ENCODE measurements at places on chromosomes 7 and 10.
A peak's percentile ranks its signal among the peaks of the same experiment; 100 is the strongest.

GRCh38 chr10:61329854-61330253 lies 123.3 kb downstream of the TMEM26 start:
- DNase-seq, result no peak

DNA sequence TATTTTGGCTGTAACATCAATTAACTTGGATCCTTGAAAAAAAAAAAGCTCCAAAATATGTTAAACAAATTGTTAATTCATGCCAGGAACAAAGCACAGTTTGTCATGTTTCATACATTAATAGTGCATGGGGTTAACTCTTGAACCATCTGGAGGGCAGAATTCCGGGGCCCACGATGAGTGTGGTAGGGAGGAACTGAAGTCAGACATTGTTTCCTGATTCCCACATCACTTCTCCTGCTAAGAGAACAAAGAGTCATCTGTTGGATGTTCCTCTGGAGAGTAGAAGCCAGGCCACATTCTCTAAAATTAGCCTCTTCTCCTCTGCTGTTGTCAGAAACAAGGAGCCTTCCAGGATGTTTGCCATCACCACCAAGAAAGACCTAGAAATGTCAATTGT lies 54.6 kb downstream of the TMEM178B start:
- no peak for DNase-seq

GRCh38 chr10:112526139-112526538 lies 79.1 kb downstream of the VTI1A start:
- peak; percentile 37 for DNase-seq

DNA sequence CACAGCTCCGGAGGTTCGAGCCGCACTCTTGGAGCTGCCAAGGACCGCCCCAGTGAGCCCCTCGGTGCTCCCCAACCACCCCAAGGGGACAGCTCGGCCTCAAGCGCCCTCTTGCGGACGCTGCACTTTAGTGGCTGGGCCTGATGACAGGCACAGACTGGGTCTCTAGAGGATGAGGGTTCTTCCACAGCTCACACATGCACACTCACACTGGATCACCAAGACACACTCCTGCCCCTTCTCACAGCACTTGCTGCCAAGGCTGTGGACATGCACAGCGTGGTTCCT lies 2.1 kb downstream of the RET start:
- peak; percentile 26 for DNase-seq

- DNase-seq, result no peak
These were observed 878.9 kb downstream of the TYW1 start for GRCh38 chr7:67875558-67875957.

DNA sequence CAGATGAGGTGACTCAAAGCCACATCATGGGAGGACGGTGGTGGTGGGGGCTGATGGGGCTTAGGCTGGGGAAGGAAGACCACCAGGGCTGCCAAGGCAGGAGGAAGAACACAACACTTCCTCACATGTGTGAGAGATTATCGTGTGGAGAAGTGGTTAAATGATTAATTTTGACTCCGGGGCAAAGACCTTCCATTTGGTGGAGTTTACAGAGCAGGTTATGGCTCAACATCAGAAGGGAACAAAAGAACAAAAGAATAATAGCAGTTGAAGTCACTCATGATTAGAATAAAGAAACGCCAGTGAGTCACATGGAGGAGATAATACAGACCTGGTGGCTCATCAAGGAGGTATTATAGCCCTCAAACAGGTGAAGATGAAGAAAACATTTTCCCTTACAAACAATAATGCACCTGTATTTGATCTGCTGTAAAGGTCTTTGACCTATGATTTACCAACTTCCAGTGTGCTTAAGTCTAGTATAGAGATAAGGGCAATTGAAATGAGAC lies 170.1 kb downstream of the PKD1L1 start:
- DNase-seq, result no peak

DNA sequence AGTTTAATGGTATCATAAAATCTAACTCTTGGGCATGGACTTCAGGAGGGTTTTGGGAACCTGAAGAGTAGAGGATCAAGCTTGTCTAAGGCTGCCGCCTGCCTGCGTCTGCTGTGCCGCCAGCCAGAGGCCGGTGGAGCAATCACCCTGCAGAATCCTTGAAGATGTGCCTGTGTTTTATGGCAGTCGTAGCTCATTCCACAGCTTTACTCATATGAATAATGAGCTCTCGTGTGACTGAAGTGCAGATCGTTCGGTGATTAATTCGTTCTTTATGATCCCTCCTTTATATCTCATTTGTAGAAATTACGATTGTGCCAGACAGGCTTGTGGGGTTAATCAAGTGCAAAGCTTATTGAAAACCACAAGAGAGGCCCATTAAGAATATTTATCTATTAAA lies 100.8 kb downstream of the ACTR3B start:
- DNase-seq, result no peak

Data from iris pigment epithelial cell (primary cell).